ENCODE measurements at places on chromosomes 4 and X.

GRCh38 chrX:109501176-109501575, 19.3 kb upstream of the GUCY2F start:
- no peak for DNase-seq

DNA sequence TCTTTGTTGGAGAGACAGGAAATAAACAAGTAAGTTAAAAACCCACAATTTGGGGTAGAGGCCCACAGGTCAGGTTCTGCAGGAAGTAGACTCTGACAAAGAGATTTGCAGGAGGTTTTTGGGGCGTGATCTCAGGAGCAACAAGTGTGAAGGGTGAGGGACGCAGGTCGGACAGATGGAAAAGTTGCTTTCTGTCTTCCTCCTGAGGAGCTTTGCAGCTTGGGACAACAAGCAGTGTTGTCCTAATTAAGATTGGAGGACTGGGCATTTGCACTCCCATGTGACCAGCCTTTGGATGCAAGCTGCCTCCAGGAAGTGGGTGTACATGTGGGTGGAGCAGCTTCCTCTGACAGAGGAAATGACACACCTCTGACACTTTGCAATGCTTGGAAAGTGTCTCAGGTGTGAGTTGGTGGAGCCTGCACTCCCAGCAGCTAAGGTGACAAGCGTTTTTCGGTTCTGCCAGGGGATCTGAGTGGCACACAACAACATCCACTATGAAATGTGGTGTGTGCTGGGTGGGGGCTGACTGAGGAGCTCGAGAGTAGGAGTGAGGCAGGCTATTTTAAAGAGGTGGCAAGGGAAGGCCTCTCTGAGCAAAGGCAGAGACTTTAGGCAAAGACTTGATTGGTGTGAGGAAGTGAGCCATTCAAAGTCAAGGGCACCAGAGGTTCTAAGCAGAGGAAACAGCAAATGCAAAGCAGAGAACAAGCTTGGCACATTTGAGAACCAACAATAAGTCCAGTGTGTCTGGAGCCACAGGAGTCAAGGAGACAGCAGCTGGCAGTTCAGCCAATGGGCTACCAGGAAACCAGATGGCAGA, 339.8 kb upstream of the GATB start:
- peak; percentile 20 for DNase-seq

- DNase-seq: no peak
Observed at GRCh38 chr4:18071894-18072293, 50.3 kb upstream of the LCORL start.

DNA sequence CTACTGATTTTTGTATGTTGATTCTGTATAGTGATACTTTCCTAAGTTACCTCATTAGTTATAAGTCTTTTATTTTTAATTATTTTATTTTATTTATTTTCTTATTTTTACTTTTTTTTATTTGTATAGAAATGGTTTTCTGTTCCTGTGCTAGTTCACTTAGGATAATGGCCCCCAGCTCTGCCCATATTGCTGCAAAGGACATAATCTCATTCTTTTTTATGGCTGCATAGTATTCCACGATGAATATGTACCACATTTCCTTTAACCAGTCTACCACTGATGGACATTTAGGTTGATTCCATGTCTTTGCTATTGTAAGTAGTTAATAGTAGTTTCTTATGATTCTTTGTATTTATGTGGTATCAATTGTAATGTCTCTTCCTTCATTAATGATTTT, 31.5 kb upstream of the GK2 start:
- no peak for DNase-seq

DNA sequence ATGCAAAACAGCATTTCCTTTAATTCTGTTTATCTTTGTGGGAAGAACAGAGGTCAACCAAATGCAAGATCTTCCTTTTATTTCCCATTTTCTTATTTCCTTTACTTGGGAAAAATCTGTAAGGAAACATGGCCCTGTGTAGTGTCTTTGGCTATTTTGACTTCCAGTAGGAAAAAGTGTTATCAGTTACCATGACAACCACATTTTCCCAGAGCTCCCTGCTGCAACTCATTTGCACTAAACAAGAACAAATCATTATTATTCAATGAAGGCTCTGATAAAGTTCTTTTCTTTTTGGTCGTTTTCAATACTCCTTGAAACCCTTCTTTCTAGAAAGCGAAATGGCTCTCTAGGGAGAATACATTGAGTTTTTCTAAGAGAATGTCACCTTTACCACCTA, 117.2 kb upstream of the DDX53 start:
- DNase-seq: no peak

DNA sequence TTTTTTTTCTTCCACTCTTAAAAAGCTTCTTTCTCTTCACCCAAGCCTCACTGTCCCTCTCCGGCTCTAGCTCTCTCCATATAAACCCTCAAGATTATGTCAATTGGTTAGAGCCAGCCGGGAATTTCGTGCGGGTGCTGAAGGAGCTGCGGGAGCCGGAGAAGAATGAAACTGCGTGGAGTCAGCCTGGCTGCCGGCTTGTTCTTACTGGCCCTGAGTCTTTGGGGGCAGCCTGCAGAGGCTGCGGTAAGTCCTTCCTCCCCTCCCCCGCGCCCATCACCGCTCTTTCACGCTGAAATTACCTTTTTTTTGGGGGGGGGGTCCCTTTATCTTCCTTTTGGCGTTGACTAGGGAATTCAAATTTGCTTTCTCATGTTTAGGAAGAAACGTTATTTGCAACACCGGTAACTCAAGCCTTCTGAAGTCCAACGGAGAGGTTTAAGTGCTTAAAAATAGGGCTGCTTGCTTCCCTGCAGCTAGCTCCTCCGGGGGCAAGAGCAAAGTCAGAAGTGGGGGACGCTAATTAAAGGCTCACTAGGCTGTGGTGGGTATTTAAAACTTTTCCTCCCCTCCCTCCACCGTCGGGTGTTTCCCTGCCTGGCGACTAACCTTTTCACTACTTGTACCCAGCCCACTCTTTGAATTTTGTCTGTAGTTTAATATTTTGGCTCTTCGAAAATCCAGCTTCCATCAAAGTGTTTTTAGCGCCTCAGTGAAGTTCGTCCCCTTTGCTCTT, 491 bp downstream of the COL4A5 start:
- peak; percentile 7 for DNase-seq

- no peak for DNase-seq
Observed at GRCh38 chr4:145888393-145888792, 50.2 kb downstream of the ZNF827 start.

DNA sequence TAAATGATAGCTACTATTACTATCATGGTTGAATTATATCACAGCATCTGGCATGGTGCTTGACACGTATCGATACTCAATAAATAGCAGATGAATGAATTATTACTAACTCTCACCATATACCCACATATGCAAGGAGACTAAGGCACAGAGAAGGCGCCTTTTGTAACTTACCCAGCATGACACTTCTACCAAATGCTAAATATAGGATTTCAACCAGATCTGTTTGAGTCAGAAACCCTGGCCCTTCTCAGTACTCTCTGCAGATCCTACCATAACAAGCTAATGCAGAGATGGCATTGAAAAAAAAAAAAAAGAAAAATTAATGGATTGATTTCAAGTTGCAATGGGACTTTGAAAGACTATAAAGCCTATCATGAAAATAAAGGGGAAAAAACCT, 219.5 kb downstream of the DHX15 start:
- DNase-seq: no peak

DNA sequence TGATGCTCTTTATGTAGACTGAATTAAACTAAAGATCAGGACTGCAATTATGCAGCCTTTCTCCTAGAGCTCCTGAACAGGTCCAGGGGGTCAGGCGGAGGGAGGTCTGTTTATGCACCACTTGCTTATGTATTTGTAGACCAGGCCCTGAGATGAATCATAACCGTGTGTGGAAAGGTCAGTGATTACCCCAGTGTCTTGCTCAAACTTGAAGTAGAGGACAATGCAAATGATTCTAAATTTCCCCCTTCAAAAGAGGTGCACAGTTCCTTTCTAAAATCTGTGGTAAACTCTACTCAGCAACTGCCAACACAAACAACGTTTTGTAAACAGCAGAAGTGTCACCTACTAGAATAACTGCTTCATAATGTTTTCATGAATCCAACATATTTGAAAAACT, 13.0 kb upstream of the TBC1D9 start:
- no peak for DNase-seq

DNA sequence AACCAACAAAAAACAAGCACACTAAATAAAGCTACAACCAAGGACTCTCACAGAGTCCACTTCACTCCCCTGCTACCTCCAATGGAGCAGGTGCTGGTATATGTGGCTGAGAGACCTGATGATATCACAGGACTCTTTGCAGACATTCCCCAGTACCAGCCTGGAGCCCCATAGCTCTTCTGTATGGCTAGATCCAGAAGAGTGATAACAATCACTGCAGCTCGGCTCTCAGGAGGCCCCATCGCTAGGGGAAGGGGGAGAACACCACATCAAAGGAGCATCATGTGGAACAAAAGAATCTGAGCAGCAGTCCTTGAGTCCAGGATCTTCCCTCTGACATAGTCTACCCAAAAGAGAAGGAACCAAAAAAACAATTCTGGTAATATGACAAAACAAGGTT, 237.1 kb upstream of the TLL1 start:
- DNase-seq: no peak

DNA sequence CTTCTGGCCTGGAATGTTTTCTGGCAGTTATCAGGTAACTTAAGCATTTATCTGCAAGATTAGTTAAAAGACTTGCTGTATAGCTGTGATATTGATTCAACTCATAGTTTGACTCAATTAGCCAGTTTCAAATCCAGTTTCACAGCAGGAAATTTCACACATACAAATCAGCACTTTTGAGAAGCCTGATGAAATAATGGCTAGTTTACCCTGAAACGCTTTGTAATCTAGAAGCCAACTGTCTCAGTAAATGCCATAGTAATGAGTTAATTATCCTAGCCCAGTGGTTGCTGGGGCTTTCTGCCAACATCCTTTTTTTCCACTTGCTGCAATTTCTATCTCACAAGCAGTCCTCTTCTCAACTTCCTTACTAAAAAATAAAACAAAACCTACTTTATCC, 53.1 kb downstream of the ARHGEF38 start:
- peak; percentile 15 for DNase-seq

DNA sequence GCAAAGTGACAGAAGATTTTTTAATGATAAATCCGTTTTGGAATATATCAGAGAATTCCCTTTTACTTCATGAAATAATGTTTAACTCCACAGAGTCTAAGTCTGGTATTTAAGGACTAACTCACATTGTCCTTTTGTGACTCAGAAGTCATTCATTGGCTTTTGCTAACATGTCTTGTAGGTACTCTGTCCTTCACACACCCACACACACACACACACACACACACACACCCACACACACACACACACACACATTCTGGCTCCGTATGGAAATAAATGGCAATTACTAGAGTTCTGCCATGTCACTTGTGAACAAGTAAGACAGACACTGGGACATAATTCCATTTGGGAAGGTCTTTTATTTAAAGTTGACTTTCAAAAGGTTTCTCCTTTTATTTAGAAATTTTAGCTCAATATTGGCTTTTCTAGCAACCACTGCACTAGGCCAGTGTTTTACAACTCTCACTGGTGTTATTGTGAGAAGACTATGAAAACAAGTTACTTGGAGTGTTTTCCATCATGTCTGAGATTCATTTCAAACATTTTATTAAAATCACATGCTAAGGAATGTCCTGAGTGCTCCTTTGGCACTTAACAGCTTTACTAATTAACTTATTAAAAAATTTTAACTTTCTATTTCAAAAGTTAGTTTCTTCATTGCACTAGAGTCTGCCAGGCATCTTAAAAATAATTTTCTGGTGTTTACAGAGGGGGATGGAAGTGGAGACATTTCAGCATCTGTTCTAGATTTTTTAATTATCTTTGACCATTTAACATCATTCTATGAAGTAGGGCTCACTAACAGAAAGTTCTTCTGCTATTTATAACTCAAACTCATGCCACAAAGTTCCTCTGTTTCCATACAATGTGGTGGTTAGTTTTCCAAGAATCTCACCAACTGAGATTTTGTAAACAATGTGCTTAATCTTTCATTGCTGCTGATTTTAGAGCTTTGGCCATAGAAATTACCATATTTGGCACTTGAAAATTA, 240.3 kb upstream of the GPC4 start:
- no peak for DNase-seq

DNA sequence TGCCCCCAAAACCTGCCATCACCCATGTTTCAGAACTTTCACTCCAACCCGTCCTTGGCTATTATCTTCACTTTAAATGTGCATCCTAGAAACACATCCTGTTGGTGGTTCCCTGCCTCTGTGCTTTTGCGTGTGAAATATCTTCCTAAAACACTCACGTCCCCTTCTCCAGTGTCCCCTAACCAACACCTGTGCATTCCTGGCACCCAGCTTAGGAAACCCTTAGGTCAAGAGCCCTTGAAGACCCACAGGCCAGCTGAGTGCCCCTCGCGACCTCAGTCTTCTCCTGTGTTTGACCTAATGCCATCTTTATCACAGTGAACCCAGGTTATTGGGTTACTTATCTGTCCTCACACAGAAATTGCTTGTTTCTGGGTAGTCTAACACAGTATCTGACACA, 117.6 kb downstream of the STK32B start:
- DNase-seq: no peak

GRCh38 chr4:33543941-33544450, 2700.3 kb downstream of the ARAP2 start:
- no peak for DNase-seq

DNA sequence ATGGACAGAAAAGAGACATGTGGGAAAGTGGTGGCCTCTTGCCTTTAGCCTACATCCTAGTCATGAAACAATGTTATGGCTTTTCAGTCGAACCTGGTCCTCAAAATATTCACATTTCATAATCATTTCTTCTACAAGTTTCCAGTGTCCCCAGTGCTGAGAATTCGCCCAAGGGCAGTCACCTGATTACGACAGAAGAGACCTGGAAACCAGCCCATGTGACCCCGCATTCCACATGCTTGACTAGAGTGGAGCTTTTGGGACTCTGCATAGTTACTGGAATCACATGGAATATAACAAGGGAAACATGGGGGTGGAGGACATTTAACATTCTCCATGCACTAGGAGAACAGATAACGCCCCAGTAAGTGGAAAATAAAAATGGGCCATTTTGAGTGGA, 100.1 kb downstream of the PPARGC1A start:
- DNase-seq: peak; percentile 45

DNA sequence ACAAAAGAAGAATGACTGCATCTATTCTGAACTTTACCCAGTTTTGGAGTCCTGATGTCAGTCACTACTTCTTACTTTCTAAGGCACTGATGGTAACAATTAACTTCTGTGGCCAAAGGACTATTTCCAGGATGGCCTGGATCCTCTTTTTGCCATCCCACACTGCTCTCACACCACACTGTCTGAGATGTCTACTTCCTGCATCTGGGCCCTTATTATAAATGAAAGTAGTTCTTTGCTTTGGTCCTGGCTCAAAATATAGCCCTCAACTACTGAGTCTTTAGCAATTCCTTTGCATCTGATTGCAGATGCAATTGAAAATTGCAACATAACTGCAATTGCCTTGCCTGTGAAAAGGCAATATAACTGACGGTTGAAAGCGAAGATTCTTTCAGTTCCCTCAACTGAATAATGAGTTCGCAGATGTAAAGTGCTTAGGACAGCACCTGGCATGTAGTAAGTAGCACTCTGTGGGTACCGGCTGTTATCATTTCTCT, 44.2 kb downstream of the COQ2 start:
- no peak for DNase-seq

- no peak for DNase-seq
Observed at GRCh38 chrX:39502486-39502885, 595.3 kb downstream of the BCOR start.

GRCh38 chr4:79141530-79141929, 184.3 kb downstream of the NAA11 start:
- DNase-seq: no peak
